ENCODE measurements at places on chromosomes 5 and 9.

DNA sequence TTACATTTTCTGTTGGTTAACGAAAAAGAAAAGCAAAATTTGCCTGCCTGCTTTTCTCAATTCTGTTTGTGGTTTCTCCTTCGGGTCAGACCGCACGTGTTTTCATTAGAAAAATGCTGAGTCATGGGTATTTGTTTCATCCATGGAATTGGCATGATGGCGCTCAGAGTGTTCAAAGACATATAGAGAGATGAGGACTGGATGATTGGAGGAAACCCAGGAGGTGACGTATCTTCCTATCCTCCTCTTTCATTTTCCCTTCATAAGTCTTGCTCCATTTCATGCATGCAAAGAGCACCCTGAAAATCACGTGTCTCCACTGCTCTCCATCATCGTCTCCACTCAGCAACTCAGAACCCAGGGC, 353.8 kb upstream of the WWC1 start:
- DNase-seq: no peak

GRCh38 chr9:134616341-134616740, 25.3 kb upstream of the COL5A1 start:
- no peak for DNase-seq

GRCh38 chr9:136518623-136519022, 27.2 kb downstream of the NOTCH1 start:
- DNase-seq: no peak

DNA sequence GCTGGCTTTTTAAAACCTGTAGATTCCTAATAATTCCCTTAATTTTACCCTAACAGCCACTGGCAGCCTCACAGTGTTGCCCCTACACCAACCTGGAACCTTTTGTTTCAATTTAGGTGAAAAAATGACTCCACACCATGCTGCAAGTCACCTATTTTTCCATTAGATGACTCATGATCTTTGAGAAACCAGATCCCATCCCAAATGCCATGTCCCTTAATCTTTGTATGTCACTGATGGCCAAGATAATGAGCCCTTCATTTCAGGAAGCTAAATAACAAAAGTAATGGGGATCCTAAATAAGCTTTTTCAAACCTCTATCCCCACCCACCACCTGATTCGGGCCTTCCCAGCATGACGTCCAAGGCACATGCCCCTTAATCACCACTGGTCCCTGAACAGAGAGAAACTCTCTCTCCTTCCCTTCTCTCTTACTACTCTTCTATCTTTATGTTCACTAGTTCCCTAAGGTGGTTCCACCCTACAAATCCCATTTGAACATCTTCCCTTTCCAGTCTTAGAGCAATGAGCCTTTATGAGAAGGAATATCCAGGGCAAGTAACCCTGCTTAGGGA, 33.6 kb downstream of the ZNF608 start:
- DNase-seq: no peak

DNA sequence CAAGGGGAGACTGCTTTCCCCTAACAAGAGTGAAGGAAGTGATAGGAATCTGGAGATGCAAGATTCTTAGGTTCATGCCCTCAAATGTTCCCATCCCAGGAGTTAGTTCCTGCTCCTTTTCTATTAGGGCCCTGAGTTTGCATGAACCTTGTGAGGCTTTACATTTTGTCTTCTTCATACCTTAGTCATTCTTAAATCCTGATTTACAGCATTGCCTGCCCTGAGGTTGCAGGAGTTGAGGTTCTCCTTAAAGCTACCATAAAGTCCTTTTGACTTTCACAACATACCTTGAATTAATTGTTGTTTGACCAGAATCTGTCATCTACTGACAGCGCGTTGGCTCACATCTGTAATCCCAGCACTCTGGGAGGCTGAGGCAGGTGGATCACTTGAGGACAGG, 151.5 kb upstream of the ABCA1 start:
- no peak for DNase-seq

DNA sequence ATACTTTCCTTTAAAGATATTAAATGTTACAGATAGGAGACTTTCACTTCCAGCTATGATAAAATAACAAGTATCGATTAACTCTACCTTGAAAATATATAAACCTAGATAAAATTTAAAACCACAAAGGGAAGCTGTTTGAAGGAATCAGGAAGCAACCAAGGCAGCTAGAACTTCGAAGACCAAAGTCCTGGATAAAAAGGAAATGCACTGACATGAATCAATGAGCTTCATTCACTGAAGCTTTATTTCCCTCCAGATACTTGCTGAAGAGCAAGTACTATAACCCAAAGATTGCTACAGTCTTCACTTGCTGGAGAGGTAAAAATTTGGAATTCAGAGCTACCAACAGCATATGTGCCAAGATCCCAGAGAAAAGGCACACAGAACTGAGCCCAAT, 144.1 kb downstream of the PIK3R1 start:
- no peak for DNase-seq

DNA sequence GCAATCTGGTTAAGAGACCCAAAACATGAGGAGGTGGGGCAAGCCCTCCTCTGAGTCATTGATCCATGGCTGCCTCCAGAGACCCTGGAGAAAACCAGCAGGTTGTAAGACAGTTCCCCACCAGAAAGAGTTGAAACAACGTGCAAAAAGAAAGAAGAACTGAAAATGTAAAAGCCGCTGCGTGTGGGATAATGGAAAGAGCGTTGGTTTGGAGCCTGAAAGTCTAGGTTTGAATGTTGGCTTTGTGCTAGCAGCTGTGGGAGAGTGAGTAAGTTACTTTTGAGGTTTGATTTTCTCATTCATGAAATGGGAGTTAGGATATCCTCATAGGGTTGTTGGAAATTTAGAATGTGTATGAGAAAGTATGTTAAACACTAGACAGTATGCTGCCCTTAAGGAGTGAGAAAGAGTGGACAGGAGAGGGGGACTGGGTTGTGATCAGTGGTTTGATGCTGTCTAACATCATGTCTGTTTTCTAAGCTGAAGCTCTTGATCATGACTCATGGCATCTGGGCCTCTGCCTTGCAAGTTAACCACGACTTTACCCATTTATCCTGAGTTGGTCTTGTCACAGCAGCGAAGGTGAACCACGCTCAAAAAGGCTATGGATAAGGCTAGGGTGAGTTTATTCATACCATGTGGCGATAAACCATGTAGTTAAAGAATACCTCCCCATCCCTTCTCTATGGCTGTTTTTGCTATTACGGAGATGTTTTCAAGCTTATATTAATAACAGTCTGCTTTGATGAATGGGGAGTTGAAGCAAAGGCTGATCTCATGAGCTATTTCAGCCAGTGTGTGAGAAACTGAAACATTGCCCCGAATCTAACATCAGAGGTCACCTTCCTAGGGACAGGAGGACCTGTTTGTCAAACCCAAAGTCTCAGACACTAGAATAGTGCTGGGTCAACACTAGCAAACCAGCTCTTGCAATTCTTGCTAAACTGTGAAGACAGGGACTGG, 41.3 kb downstream of the ZNF366 start:
- no peak for DNase-seq

- DNase-seq: no peak
Observed at GRCh38 chr9:89375191-89375760, 57.0 kb downstream of the SECISBP2 start.

- no peak for DNase-seq
Observed at GRCh38 chr9:72144756-72145492, 4.3 kb upstream of the GDA start.

DNA sequence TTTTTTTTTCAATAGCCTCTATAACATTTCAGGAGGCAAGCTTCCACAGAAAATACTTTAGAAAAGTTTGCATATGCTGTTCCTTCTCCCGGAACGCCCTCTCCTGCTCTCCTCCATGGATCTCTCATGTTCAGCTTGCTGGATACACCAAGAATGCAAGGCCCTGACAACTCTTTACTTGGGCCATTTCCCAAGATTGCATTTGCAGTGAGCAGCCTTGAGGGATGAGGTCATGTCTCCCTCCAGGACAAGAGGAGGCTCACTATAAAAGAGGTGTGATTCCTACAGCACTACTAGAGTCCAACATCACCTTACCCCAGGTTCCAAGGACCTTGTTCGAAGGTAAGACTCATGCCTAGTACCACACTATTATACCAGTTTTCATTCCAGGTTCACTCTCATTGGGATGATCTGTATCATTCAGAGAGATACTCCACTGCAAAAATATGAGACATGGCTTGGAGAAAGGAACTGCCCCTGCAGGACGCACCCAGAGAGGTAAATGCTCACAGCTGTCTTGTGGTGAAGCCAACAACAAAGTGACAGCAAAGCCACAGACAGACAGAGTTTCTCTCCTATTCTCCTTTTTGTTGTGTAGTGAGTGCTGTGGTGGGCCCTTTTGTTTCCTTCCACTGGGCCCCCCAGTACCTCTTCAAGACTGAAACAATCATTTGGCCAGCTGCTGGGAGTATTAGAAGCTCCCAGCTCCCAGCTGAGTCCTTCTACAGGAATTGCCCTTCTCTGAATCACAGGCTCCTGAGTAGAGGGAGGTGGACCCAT, 151.7 kb upstream of the ZNF366 start:
- DNase-seq: no peak

- DNase-seq: no peak
Observed at GRCh38 chr5:87339986-87340385, 72.3 kb downstream of the RASA1 start.

DNA sequence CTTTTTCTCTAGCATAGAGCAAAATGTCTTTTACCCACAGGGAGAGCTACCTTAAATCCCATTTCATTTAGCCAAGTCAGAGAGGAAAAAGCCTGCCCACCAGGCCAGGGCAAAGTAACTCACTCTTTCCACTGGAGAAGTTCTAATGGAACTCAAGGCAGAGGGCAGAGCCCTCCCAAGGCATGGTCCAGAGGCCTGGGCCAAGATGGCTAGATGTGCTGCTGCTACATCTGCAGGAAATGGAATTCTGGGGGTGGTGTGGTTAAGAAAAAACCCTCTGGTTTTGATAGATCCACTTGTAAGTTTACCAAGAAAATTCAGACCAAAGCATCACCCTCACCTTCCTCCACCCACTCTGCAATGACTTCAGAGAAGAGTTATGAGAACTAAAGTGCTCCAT, 37.3 kb downstream of the CSF2 start:
- DNase-seq: no peak

DNA sequence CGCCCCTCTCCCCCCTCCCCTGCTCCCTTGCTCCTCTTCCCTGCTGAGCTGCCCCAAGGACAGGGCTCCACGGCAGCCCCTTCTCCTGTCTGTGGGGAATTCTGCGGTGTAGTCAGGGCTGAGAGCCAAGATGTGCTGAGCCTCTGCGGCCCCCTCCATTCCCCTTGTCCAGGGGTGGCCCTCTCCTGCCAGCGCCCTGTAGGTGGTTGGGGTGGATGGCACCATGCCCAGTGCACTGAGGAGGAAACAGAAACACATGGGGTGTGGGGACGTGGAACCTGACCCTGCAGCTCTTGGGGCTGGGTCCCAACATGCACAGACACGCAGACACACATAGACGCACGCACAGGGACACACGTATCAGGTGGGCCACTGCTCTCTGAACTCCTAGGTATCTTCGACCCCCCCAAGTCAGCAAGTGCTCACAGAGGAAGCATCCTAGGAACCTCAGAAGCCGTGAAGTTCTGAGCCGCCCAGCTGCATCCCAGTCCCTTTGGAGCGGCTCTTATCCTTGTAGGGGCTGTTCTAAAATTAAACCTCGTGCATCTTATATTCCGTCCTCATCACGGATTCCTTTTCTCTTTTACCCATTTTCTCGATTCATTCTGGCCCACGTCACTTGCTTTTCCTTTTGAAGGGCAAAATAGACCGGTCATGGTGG, 64.8 kb downstream of the HMCN2 start:
- no peak for DNase-seq

GRCh38 chr9:109428854-109429253, 69.3 kb downstream of the PTPN3 start:
- DNase-seq: no peak

DNA sequence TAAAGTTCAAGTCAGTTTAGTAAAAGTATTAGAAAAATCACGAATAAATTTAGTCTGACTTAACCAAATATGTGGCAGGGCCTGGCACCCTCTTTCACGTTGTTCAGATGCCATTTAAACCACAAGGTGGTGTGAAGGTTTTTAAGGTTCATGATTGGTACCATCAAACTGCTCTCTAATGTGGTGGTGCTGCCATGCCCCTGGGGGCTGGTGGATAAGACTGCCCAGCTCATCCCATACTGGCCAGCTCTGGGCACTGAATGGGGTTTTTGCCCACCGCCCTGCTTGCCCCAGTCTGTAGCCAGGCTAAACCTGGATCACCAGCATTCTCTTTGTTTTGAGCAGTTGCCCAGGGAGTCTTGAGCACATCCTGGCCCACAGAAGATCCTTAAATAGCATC, 159.3 kb downstream of the GABBR2 start:
- no peak for DNase-seq

DNA sequence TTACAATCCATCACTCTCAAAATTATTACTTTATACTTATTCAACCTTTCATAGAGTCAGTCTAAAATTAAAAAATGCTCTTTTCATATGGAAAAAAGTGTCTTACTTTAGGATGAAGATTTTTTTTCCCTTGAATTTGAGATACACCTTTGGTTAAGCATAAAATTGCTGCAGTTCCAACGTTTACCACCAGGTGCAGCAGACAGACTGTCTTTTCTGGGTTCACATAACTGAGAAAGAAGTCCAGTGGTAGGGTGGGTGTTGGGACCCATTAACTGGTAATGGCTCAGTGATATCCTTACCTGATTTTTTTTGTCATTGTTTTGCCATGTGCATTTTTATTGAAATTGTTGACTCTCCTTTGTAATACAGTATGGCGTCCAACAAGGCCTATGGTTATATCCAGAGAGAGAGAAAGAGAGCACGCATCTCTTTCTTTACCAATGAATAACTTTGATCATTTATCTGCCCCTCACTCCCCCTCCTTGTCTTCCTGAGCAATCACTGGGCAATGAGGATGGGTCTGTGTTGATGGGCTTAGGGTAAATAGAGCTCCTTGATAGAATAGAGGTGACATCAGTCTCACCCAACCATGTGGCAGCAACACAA, 98.4 kb downstream of the FBXL7 start:
- no peak for DNase-seq

GRCh38 chr9:30723656-30724055, 1660.8 kb upstream of the ACO1 start:
- DNase-seq: no peak

GRCh38 chr5:14912206-14912605, 40.6 kb upstream of the ANKH start:
- DNase-seq: no peak

DNA sequence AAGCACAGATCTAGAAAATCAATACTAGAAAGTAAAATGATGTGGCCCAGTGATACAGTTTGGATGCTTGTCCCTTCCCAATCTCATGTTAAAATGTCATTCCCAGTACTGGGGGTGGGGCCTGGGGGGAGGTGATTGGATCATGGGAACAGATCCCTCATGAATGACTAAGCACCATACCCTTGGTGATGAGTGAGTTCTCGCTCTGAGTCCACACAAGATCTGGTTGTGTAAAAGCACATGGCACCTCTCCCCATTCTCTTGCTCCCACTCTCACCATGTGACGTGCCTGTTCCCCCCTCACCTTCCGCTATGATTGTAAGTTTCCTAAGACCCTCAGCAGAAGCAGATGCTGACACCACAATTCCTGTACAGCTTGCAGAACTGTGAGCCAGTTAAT, 234.2 kb upstream of the CDH6 start:
- DNase-seq: no peak

GRCh38 chr5:38831909-38832308, 13.9 kb upstream of the OSMR start:
- no peak for DNase-seq

All from activated CD8-positive, alpha-beta memory T cell treated with anti-CD3 and anti-CD28 coated beads for 1 hour (primary cell).